ENCODE measurements at places on chromosomes 7 and 10. TPM values are rescaled to one million over a fixed set of nuclear protein-coding genes. Genes with fewer than 3 reads are reported as not detected.

AKR1D1 gene
- not detected for polyA plus RNA-seq

ZNF736 gene
- 9.5 TPM for polyA plus RNA-seq

PNLIP gene
- 0.39 TPM for polyA plus RNA-seq

NYAP1 gene
- 2.2 TPM for polyA plus RNA-seq

POLR2J2 gene
- polyA plus RNA-seq, result 6.7 TPM

GBX1 gene
- polyA plus RNA-seq, result 2.7 TPM

SLC18A3 gene
- polyA plus RNA-seq, result not detected

SPDYE5 gene
- polyA plus RNA-seq, result 5.5 TPM

DNA sequence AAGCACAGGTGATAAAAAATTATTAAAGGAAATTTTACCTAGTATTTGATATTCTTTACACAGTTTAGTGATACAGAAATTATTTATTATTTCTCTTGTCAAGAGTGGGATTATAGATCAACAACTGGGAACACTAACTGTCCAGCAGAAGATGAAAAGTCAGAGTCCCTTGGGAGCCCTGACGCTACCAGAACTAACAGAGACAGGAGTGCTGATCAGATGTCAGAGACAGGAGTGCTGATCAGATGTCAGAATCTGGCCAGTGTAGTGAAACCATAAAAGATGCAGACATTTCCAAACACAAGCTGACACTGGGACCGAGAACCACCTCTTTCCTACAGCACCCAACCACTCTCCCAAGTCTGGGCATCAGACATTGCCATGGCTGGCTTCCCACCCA lies 828.2 kb downstream of the TNS3 start:
- no peak for DNase-seq

DNA sequence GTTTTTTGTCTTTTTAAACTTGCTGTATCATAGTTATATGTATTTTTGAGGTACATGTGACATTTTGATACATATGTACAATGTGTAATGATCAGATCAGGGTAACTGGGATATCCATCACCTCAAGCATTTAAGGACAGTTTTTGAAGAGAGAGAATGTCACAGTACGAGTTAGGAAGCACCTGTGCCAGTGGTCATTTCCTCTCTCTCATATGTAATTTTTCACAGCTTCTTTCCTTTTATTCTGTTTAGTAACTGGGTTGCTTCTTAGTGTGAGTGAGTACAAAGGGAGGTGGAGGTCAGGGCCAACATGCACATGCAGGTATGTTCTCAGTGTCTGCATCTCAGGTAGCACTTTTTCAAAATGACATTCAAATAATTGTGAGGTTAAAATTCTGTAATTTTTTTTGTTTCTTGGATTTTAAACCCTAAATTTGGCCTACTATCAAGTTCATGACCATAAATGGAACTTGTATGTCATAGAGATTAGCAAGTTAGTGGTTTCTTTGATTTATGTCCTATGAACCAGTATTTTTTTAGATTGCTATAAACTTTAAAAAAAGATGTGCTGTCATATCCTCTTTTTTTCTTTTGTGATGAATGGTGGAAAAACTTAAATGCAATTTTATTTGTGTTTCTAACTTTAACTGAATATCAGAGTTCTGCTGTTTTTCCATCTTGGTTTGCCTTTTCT lies 42.7 kb downstream of the SNX10 start:
- no peak for DNase-seq

GRCh38 chr10:132452216-132452650 lies 55.2 kb downstream of the PWWP2B start:
- DNase-seq, result no peak

DNA sequence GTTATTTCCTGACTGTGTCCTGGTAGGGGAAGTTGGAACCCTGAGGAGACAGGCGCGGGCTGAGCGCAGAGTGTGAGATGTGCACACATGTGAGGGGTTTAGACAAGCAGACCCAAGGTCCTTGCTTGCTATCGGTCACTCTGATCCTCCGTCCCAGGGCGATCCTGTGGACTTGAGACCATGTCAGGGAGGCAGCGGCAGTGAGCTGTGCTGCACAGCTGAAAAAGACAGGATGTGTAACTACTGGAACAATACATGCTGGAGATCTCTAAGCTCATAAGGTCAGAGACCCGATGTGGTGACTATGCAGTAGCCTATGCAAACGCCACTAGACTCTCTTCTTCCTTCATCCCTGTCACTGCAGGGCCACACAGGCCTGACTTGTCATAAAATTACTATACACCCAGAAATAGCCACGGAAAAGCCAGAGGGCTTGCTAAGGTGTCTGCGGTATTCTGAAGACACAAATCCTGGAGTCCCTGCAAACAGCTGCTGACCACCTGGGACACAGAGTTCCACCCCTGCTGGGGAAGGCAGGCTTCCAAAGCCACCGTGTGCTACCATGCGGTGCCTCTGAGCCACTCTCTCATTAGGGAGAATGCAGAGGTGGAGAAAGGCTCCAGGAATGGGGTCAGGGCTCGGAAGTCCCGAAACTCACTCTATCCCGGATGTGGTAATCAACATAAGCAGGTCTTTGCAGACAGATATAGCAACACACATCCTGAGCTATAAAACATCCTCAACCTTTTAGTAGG lies 91.1 kb upstream of the DDC start:
- DNase-seq, result no peak

DNA sequence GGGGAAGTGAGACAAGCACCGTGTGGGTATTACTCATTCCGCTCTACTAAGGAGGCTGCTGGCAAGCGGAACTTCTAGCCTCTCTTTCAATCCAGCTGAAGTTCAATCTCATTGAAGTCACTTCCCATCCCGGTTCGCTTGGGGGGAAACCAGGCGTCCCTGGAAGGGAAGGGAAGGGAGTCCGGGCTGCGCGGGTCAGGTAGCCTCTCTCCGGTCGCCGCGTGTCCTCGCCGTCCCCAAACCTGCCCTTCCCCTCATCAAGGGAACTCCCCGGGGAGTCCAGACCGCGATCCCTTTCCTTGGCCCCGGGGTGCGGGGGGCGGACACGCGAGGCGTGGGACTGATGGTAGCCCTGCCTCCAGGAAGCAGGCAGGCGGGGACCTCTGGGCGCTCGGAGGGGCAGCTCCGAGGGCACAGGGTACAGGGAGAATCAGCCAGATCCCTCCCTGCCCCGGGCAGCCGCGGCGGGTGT lies 598 bp upstream of the ZEB1 start:
- DNase-seq, result peak; percentile 62

DNA sequence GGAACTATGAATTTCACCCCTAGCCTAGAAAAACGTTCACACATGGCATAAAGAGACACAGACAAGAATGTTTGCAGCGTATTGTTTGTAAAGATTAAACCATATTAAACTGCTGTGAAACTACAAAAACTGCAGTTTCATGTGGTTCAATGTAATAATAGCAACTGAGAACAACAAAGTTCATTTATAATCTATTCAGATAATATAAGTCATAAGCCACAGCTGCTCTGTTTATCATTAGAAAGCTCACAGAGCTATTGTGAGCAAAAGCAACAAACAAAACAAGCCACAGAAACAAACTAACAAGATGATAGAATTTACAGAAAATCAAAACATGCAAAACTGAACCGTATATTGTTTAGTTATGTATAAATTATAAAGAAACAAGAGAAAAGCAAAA lies 113.5 kb downstream of the AHR start:
- DNase-seq, result no peak

DNA sequence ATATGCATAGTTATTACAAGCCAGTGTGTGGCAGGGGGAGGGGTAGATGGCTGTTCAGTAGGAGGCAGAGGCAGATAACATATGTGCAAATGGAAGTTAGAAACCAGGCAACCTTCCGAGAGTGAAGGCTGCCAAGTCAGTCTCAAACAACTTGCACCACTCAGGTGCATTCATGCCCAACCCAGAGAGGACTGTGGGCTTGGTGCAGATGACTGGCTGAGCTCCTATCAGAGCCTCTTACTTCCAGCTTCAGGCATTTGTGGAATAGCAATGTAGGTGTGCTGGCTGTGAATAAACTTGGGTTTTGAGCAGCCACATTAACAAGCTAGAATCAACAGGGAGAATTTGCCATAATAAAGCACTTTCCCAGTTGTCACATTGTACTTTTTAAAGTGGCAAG lies 789.8 kb downstream of the PHTF2 start:
- DNase-seq, result no peak

GRCh38 chr7:27793780-27794179 lies 53.8 kb downstream of the TAX1BP1 start:
- DNase-seq, result no peak

GRCh38 chr7:14900051-14900450 lies 2.5 kb downstream of the DGKB start:
- no peak for DNase-seq

DNA sequence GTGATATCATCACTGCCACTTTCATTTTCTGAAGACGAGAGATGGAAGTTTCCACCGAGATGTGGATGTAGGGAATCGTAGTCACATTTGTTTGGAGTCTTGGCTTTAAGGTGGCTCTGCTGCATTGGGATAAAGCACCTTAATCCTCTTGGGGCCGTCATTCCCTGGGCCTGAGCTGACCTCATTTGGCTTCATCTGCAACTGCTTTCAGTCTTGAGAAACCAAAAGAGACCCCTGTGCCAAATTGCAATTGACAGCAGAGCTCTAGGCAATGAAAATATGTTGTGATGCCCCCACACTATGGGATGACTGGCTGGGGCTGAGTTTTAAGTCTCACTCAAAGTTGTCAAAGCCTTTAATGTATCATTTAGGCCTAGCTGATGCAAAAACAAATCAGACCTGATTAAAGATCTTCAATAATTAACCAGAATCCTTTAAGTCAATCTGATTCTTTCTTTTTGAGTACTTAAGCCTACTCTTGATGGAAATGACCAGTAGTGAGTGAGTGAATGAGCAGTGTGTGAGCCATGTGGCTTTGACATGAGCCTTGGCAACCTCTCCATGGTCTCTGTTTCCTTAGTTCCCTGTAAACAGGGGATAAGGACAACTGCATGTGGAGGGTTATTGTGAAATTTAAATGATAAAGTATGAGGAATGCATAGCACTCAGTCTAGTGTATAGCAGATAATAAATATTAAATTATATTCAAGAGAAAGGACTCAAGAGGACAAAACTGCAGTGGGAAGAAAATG lies 155.0 kb downstream of the BMPER start:
- no peak for DNase-seq

DNA sequence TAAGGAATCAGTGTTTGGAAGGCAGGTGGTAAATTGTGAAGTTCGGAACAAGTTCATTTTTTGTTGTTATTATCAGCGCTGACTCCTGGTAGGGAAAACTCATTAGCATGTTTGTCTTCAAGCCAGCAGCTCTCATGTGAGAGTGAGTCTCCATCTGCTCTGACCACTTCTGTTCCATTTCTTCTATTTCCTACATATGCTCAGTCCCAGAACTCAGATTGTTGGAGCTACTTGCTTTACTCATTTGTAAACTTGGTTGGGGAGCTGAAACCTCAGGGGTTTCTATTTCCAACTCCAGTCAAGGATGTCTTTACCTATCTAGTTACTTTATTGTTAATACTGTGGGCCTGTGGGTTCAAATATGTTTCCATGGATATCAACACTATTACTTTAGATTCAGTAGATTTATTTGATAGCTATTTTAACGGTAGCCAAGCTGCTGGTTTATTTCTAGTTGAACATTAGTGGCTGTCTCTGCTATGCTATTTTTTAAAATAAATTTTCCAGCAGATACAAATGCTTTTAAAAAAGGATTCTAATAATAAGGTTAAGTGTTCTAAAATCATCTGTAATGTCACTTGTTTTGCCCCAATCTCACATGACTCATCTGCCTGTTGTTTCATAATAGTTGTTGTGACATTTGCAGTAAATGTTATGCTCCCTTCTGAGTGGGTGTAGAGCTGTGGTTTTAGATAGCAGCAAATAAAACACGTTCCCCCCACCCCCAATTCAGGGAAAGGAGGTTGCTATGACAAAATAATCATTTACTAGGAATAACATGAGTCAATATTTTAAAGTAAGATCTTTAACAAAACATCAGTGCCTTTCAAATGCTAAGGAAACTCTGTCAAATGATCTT lies 143.3 kb downstream of the HDAC9 start:
- DNase-seq, result peak; percentile 29

- DNase-seq, result no peak
Observed at GRCh38 chr10:128744092-128744491, 617.9 kb upstream of the MKI67 start.

- no peak for DNase-seq
Observed at GRCh38 chr10:72425133-72425532, 70.4 kb upstream of the DNAJB12 start.

DNA sequence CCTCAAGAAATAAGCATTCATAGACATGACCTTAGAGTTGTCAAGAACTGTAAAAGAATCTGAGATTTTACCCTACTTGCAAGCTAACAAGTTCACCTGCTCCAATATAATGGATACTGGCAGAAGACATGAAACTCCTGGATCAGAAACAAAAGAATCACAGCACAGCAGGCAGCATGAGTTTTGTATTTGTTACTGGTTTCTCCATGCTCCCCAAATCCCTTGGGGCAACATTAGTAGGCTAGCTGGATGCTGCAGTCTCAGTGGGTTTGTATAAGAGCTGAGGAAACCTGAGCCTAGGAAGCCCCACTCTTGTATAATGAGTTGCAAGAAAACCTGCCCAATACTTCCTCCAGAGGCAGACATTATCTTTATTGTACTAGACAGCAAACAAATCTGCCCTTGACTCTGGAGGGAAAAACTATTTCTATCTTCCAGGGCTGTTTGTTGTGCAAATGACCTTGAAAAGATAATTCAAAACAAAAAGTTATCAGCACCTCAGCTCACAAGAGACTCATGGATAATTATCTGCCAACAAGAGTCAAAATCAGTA lies 64.8 kb downstream of the ABLIM1 start:
- DNase-seq, result no peak

GRCh38 chr10:28980264-28980663 lies 302.9 kb downstream of the BAMBI start:
- DNase-seq, result no peak

GRCh38 chr10:132796846-132797245 lies 10.9 kb upstream of the NKX6-2 start:
- DNase-seq, result no peak

- DNase-seq, result no peak
Observed at GRCh38 chr7:1279041-1279440, 46.4 kb downstream of the UNCX start.
